ENCODE measurements at places on chromosomes 2 and 18.
A peak's percentile ranks its signal among the peaks of the same experiment; 100 is the strongest.

DNA sequence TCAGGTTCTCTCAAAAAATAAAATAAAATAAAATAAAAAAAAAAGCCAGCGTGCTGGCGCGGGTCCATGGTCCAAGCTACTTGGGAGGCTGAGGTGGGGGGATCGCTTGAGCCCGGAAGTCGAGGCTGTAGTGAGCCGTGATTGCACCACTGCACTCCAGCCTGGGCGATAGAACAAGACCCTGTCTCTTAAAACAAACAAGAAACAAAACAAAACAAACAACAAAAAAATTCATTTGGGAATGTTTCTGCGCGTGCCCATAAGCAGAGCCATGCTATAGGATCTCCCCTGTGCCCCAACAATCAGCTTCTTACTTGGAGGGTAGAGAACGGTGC is 16.4 kb upstream of the CD8A start:
- DNase-seq: no peak

DNA sequence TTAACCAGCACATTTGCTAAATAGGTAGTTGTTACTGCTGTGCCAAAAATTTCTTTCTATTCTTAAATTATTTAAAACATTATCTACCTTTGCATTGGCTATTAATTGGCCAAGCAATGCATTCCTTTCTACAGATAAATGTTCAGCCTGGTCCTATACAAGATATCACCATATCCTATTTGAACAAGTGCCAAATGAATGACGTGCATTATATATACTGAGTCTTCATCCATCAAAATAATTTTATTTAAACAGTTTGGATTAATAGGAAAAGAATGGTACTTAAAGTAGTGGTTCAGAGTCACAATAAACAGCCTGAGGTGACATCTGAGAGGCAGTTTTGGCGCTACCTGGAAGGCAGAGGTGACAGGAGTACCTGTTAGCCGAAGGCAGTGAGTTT is 230.1 kb upstream of the EPAS1 start:
- no peak for DNase-seq

GRCh38 chr2:228444161-228444560 is 262.7 kb upstream of the SPHKAP start:
- DNase-seq: no peak

- no peak for DNase-seq
Observed at GRCh38 chr2:149731079-149731478, 143.5 kb upstream of the MMADHC start.

- DNase-seq: peak; percentile 87
Observed at GRCh38 chr2:10057231-10058107, 14.1 kb downstream of the KLF11 start.

- DNase-seq: no peak
Observed at GRCh38 chr2:162731917-162732804, 106.4 kb downstream of the KCNH7 start.

DNA sequence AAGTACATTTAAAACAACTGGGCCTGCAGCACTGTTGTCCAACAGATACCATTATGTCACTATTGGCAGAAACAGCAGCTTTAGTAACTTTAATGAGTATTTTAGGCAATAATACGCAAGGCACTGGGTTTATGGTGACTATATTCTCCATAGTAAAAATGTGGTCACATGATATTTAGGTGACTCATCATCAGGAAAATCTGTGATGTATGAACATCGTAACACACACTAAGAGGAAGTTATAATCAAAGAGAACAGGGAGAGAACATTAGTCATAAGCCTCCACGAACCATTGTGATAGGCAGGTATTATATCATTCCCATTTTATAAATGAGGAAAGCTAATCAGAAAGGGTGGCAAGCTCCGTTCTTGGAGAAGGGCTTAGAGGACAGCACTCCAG is 36.9 kb downstream of the RAPH1 start:
- peak; percentile 22 for DNase-seq

Measured in AG20443 (cell line).